Astrocyte (in vitro differentiated cells and primary cell): ENCODE measurements at places on chromosomes 2 and 18.

- DNase-seq: no peak
- no peak overlapping the region for H3K4me3 ChIP-seq
- no peaks in the 10 kb centered on the region for H3K27me3 ChIP-seq
- H3K36me3 ChIP-seq: peaks cover 15% of the 10 kb centered on the region
- no peaks in the 10 kb centered on the region for H3K4me1 ChIP-seq
- no peak overlapping the region for H3K27ac ChIP-seq
Observed at GRCh38 chr2:171966688-171967087, 33.1 kb upstream of the METAP1D start.

DNA sequence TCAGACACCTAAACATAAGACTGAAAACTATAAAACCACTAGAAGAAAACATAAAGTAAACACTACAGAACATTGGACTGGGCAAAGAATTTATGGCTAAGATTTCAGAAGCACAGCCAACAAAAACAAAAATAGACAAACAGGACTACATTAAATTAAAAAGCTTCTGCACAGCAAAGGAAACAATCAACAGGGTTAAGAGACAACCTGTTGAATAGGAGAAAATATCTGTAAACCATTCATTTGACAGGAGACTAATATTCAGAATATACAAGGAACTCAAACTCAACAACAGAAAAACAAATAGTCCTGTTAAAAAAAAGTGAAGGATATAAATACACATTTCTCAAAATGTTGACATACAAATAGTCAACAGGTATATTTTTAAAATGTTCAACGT, 106.7 kb upstream of the FANCL start:
- no peak for DNase-seq
- H3K4me1 ChIP-seq: no peaks in the 10 kb centered on the region

- no peaks in the 10 kb centered on the region for H3K36me3 ChIP-seq
- H3K27ac ChIP-seq: no peak overlapping the region
- no peaks in the 10 kb centered on the region for H3K27me3 ChIP-seq
Observed at GRCh38 chr2:236971131-236971821, 114.4 kb upstream of the COPS8 start.

DNA sequence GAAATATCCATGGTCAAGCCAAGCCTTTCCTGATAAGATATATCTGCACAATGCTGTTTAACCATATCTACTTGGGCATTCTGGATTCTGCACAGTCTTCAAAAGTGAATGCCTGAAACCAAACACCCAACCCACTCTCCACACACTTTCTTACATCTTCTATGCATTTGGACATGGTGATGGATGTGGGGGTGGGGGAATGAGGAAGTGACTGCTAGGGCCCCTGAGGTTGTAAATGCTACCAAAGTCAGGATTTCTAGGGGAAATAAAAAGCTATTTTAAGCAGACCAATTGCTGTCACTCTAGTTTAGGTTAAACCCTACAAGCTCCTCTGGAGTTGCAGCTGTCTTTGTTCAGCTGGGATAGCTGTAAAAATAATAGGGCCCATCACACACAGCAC, 26.7 kb upstream of the TGFA start:
- no peaks in the 10 kb centered on the region for H3K36me3 ChIP-seq
- H3K27me3 ChIP-seq: no peaks in the 10 kb centered on the region
- no peak overlapping the region for H3K4me3 ChIP-seq
- no peak overlapping the region for H3K27ac ChIP-seq
- no peaks in the 10 kb centered on the region for H3K4me1 ChIP-seq

GRCh38 chr2:188303363-188304031, 11.8 kb downstream of the GULP1 start:
- peak; percentile 81 for DNase-seq
- H3K4me3 ChIP-seq: no peak overlapping the region
- H3K27ac ChIP-seq: peak overlapping the region; percentile 39
- H3K27me3 ChIP-seq: no peaks in the 10 kb centered on the region
